Activated CD8-positive, alpha-beta memory T cell treated with anti-CD3 and anti-CD28 coated beads for 1 hour (primary cell): ENCODE measurements at places on chromosomes 11 and 22.

DNA sequence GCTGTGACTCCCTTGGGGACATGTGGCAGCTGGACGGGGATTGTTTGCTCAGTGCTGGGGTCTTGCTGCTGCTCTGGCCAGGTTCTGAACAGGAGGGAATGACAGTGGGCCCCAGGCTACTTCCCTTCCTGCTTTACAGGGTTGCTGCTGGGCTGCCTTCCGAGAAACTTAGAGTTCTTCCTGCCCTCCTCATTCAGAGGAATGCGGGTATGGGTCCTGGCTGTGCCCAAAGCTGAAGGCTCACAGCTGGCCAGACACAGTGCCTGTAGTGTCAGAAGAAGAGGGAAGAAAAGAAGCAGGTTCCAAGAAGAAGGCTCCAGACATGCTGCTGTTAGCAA lies 108.3 kb upstream of the PARVA start:
- DNase-seq = no peak

- no peak for DNase-seq
These were observed 267.2 kb upstream of the SYN3 start for GRCh38 chr22:33325232-33326004.

- no peak for DNase-seq
These were observed 371 bp downstream of the SMCO4 start for GRCh38 chr11:93542811-93543229.

- no peak for DNase-seq
These were observed 5.5 kb downstream of the CST6 start for GRCh38 chr11:66017321-66017720.

GRCh38 chr11:67545280-67545679 lies 22.0 kb upstream of the CABP2 start:
- DNase-seq = no peak

DNA sequence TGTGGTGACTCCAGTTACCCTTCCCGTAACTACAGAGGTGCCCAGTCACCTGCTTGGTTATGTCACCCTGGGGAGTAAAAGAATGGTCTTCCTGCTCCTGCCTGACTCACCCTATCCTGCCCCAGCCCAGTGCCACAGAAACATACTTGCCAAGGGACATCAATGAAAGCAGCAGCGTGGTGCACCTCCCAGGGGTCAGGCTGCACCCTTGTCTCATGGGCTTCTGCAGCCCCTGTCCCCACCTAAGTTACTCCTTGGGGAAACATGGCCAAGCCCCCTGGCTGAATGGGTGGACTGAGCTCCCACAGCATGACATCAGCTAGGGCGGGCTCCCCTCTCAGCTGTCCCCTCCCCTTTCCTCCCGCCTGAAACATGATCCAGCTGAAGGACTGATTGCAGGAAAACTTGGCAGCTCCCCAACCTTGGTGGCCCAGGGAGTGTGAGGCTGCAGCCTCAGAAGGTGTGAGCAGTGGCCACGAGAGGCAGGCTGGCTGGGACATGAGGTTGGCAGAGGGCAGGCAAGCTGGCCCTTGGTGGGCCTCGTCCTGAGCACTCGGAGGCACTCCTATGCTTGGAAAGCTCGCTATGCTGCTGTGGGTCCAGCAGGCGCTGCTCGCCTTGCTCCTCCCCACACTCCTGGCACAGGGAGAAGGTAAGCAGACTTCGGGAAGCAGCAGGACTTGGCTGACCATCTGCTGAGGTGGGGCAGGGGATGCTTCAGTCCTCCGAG lies at the start of gene HTR3A:
TSS of gene HTR3A (plus strand) at position 368 of the 730 bp plus-strand sequence. CDS start at position 586, 218 bp downstream.
- no peak for DNase-seq

DNA sequence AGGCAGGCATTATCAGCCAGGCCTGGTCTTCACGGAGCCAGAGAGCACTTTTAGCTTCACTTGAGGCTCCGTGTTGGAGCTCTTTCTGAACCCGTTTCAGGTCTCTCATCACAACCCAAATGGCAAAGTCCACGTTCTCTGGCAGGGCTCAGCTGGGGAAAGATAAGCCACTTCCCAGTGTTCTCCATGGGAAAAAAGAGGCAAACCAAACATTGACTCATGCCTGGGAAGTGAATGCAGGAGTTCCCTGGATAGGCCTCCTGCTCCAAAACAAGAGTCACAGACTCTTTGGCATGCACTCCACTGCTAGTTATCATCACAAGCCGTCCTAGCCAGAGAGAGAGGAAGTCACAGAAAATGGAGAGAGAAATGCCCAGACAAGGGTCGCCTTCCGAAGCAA lies 11.6 kb downstream of the OPCML start:
- DNase-seq = no peak
